Right atrium auricular region (tissue), 2 donors: ENCODE measurements at places on chromosomes 5 and 9. TPM values are rescaled to one million over a fixed set of nuclear protein-coding genes. Genes with fewer than 3 reads are reported as not detected.

GRCh38 chr5:42037379-42037932 is 112.4 kb downstream of the FBXO4 start:
- DNase-seq, result no peak

DNA sequence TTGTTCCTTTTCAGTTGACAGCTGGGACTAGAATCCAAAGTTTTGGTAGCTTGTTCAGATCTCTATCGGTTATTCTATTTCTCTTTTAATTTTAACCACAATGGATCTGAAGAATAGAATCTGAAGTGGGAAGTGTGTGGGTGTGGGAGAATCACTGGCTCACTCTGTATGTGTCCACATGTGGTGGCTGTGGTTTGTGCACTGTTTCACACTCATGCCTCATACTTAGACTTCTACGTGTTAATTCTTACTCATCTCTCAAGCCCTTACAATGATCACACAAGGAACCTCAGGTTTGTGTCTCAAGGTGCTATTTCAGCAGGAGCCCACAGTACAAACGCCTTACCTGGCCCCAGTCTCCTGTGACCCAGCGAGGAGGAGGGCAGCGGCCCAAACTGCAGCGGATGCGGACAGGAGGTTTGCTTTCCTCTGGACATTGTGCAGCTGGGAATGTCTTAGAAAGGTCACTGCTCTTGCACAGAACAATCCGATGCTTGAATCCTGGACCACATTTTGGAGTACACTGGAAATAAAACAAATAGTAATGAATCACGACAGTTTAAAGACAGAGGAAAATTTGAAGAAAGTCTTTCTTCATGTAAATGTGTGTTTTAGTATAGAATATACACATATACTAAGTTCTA is 309.1 kb downstream of the ADAMTS6 start:
- no peak overlapping the region for H3K4me3 ChIP-seq
- no peak overlapping the region for H3K27ac ChIP-seq
- H3K4me1 ChIP-seq, result no peaks in the 10 kb centered on the region
- DNase-seq, result no peak

DNA sequence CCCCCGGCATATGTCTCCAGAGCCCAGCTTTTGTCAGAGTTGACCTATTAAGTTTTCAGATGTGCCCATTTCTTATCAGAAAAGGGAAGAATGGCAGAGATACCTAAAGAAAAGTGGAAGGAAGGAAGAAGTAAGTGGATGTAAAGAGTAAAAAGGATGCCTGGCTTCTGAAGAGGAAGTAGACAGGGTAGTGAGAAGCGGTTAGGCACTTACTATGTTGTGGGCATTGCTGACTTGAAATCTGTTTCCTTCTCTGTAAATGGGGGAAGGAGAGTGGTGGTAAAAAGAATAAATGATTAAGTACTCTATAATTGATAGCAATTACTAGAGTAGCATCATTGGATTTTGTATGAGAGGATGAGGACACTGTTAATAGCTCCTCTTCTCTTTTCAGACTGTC is 9.9 kb downstream of the ANP32B start:
- no peak overlapping the region for H3K27ac ChIP-seq
- peaks cover 23% of the 10 kb centered on the region for H3K36me3 ChIP-seq
- no peak for DNase-seq
- no peaks in the 10 kb centered on the region for H3K27me3 ChIP-seq

GRCh38 chr9:14080959-14081542 is 232.9 kb downstream of the NFIB start:
- H3K4me1 ChIP-seq, result no peaks in the 10 kb centered on the region
- H3K27ac ChIP-seq, result no peak overlapping the region
- DNase-seq, result no peak
- H3K4me3 ChIP-seq, result no peak overlapping the region

DNA sequence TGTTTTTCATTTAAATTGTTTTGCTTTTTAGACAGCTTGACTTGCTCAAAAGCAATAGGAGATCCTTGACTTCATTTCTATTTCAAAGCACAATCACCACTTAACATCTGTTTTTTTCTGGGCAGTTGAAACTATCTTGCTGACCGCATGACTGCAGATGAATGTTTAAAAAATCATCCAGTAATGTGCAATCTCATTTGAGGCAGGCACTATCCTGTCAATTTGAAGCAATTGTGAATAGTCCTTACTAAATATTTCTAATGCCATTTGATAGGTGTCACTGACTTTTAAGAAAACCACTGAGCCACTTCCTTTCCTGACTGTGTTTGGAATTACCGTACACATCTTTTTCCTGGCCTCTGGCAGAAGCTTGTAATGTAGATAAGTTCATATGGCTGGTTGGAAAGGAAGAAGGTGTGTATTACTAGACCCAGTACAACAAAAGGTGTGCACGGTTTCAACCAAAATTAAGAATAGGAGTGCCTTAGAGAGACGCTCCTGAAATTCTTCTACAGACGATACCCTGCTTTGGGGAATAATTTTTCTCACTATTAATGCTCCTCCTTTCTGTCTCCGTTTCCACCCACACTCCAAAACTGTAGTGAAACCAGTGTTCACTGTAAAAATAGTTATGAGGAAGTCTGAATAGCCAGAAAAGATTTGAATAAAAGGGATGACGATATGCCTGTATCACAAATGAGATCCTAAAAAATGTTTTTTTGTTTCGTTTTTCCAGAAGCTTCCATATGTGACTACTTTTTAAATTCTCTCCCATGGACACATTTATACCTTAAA is 136.7 kb upstream of the MOCS2 start:
- no peak for DNase-seq
- no peak overlapping the region for H3K27ac ChIP-seq

DNA sequence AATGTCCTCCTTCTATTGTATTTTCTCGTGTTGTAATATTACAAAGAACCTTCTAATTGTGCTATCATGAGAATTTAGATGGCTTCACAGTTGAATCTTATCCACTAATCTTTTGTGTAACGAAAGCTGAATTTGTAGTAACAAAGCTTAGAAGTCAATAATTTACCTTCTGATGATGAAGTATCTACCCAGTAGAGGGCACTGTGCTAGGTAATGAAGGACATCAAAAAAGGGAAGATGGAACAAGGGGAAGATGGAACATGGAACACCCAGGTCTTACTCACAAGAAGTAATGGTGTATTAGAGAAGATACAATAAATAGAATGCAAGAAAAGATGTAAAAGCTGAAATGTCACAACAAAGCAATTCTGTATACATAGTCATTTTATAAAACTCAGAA is 131.0 kb upstream of the CCNG1 start:
- DNase-seq, result no peak
- H3K27ac ChIP-seq, result no peak overlapping the region
- H3K4me3 ChIP-seq, result no peak overlapping the region
- no peaks in the 10 kb centered on the region for H3K36me3 ChIP-seq
- no peaks in the 10 kb centered on the region for H3K4me1 ChIP-seq
- H3K27me3 ChIP-seq, result no peaks in the 10 kb centered on the region

GRCh38 chr9:106487266-106487665 is 375.7 kb upstream of the ZNF462 start:
- H3K4me1 ChIP-seq, result no peaks in the 10 kb centered on the region
- H3K4me3 ChIP-seq, result no peak overlapping the region
- no peak for DNase-seq

DNA sequence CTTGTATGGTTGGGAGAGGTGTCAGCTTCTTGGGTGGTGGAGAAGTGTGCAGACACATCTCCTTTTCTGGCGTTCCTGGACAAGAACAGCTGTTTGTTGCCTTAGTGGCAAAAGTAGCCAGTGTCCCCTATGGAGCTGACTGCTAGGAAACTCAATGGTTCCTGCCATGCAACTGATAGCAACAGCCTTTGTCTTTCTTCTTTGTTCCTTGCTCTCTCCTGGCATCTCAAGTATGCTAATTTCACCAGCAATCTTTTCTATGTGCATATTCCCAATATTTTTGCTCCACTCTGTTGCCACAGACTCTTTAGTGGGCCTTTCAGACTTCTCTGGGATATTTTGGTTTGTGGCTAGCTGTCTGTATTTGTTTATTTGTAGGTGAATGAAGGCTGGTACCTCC is 36.7 kb downstream of the FBXO4 start:
- H3K36me3 ChIP-seq, result no peaks in the 10 kb centered on the region
- H3K4me1 ChIP-seq, result no peaks in the 10 kb centered on the region
- no peak overlapping the region for H3K4me3 ChIP-seq
- DNase-seq, result no peak

- H3K36me3 ChIP-seq, result peaks cover 15% of the 10 kb centered on the region
- H3K4me3 ChIP-seq, result no peak overlapping the region
- H3K4me1 ChIP-seq, result no peaks in the 10 kb centered on the region
- no peak for DNase-seq
- no peaks in the 10 kb centered on the region for H3K27me3 ChIP-seq
Observed at GRCh38 chr5:6492934-6493333, 44.3 kb downstream of the UBE2QL1 start.

- no peak for DNase-seq
- no peak overlapping the region for H3K27ac ChIP-seq
- no peak overlapping the region for H3K4me3 ChIP-seq
- peaks cover 49% of the 10 kb centered on the region for H3K36me3 ChIP-seq
Observed at GRCh38 chr5:111099058-111099778, 7.1 kb downstream of the WDR36 start.

GRCh38 chr5:143338658-143339366 is 64.7 kb downstream of the NR3C1 start:
- no peaks in the 10 kb centered on the region for H3K36me3 ChIP-seq
- no peak overlapping the region for H3K4me3 ChIP-seq
- no peak for DNase-seq
- no peaks in the 10 kb centered on the region for H3K4me1 ChIP-seq
- no peak overlapping the region for H3K27ac ChIP-seq

DNA sequence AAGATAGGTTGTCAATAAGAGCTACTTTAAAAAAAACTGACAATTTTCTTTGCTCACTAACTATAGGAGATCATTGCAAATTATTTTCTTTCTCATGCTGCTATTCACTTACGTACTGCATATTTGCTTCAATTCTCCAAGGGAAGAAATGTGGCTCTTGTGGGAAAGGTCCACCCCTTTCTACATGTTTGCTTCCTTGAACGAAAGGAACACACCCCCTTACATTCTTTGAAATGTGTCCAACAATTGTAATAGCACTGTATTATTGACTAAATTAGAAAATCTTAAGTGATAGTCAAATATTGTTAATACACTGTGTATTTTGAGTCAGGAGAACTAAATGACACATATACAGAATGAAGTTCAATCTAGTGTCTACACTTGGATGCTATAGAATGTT is 5.2 kb downstream of the MEF2C start:
- H3K27me3 ChIP-seq, result no peaks in the 10 kb centered on the region
- H3K36me3 ChIP-seq, result no peaks in the 10 kb centered on the region
- no peak overlapping the region for H3K4me3 ChIP-seq
- DNase-seq, result no peak

DNA sequence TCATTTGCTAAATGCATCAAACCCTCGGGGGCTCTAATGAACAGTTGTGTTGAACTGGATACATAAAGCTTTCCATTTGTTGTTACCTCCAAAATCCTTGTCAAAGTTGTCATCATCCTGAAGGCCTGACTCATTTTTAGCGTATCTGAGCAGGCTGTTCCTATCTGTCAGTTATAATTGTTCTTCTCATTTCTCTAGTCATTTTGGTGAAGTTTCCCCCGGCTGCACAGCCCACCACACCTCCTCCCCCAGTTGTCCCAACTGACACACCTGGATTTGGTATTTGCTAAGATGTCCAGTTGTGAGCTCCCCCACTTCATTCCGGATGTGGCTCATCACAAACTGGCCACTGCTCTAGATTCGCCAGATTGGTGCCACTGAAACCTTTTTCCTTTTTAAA is 27.7 kb downstream of the ZFAND5 start:
- no peaks in the 10 kb centered on the region for H3K4me1 ChIP-seq
- no peak overlapping the region for H3K27ac ChIP-seq
- H3K4me3 ChIP-seq, result no peak overlapping the region
- H3K36me3 ChIP-seq, result no peaks in the 10 kb centered on the region
- no peaks in the 10 kb centered on the region for H3K27me3 ChIP-seq
- no peak for DNase-seq

DNA sequence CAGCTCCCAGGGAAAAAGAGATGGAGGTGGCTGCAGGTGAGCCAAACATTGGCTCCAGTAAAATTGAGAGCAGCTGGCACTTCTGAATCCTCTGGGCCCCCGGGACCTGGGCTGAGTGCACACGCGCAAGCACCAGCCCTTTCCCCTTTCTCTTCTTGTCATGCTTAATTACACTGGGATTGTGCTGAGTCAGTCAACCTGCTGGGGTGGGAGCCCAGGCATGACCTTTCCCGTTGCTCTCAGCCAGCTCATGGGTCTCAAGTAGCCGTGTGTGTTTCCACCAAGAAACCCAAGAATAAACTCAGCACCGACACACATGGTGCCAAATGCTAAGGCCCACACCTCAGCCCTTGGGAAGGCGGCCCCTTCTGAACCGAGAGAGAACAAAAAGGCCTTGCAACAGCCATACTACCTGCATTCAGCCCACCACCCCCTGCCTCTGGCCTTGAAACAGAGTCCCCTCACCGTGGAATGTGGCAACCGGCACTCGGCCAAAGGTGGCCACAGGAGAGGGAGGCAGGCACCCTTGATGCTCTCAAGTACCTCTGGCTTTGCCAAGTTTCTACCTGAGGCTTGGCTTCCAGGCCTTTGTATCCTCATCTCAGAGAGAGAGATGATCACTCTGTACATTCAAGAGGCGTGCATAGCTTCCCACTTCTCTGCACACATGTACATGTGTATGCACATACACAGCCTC is 28.1 kb downstream of the SLIT3 start:
- no peak for DNase-seq
- no peak overlapping the region for H3K4me3 ChIP-seq

DNA sequence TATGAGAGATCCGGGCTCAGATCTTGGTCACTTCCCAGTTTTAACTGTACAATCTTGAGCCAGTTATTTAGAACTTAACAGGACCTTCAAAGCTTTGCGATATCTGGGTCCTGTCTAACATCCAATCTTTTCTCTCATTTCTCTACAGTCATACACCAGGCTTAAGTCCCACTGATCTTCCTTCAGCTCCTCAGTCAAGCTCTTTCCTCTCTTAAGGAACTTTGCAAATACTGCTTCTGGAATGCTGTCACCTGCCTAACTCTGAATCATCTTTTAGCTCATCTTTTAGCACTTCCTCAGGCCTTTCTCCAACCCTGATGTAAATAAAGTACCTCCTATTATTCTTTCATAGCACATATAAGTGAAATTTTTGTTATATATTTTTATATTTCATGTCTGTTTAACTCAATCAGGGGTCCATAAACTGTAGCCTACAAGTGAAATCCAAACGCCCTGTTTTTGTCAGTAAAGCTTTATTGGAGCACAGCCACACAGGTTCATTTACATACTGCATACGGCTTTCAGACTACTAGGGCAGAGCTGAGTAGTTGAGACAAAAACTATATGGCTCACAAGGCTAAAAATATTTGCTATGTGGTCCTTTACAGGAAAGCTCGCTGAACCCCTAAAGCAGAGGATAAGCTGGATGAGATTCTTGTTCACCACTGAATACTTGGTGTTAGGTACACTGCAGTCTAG is 63.5 kb downstream of the MEF2C start:
- H3K4me3 ChIP-seq, result no peak overlapping the region
- no peak overlapping the region for H3K27ac ChIP-seq
- H3K4me1 ChIP-seq, result no peaks in the 10 kb centered on the region
- H3K27me3 ChIP-seq, result no peaks in the 10 kb centered on the region
- H3K36me3 ChIP-seq, result peaks cover 9% of the 10 kb centered on the region
- no peak for DNase-seq

Gene PCDHAC2
- 4.1 TPM for total RNA-seq

Gene FBP2
- total RNA-seq, result not detected

Gene GCNT4
- 0.41 TPM for total RNA-seq

Gene FRMPD1
- 0.31 TPM for total RNA-seq

Gene DMRTA1
- total RNA-seq, result 0.43 TPM

Gene CDC25C
- 0.30 TPM for total RNA-seq

Gene CDX1
- total RNA-seq, result not detected
